Activated naive CD4-positive, alpha-beta T cell treated with anti-CD3 and anti-CD28 coated beads, Interleukin-2, amount 50 U/mL, for 72 hours (primary cell): ENCODE measurements at places on chromosomes 7 and 10. TPM values are rescaled to one million over a fixed set of nuclear protein-coding genes. Genes with fewer than 3 reads are reported as not detected.

AFAP1L2 gene
- 2.7 TPM for total RNA-seq

DMBT1 gene
- not detected for total RNA-seq

AUTS2 gene
- 2.2 TPM for total RNA-seq

LIPN gene
- total RNA-seq, result not detected

SPDYE2B gene
- total RNA-seq, result not detected

CYP2C19 gene
- total RNA-seq, result not detected
